ENCODE measurements at places on chromosomes 2 and 18.

- no peak for DNase-seq
Observed at GRCh38 chr2:100664021-100664755, 101.4 kb downstream of the PDCL3 start.

DNA sequence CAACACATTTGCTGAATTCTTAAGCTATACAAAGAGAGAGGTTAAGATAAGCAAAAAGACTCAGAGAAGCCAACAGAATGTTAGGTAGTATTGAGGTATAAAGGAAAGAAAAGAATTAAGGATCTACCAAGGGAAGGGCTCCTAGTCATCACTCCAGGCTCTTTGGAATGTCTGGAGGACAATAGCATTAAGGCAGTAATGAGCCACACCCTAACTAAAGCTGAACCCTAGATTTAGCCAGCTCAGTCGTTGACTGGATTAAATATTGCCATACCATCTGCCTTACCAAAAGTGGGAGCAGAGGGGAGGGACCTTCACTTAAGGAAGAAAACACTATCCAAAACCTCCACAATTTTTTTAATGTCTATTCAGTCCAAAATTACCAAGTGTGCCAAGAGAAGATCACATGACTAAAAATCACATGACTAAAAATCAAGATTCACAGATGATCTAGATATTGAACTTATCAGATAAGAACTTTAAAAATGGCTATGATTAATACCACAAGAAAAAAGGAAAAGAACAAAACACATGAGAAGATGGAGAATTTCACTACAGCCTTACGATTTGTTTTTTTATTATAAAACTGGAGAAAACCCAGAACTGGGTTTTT is 59.7 kb downstream of the EXOC6B start:
- no peak for DNase-seq

DNA sequence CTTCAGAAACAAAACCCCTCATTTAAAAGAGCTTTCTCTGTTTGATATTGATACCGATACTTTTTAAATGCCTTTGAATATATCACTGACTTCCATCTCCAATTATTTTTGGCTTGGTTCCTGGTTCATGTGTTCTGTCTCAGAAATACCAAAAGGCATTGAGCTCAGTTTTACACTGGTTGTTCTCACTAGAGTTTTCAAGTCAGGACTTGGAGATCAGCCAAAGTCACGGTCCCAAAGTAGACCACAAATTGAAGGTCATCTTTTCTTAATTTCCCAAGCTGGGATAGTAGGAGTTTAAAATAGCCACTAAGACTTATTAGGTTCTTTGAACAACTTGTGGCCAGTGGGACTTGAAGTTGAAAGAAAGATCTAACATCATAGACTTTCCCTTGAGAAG is 24.2 kb downstream of the DHRS9 start:
- DNase-seq: no peak

DNA sequence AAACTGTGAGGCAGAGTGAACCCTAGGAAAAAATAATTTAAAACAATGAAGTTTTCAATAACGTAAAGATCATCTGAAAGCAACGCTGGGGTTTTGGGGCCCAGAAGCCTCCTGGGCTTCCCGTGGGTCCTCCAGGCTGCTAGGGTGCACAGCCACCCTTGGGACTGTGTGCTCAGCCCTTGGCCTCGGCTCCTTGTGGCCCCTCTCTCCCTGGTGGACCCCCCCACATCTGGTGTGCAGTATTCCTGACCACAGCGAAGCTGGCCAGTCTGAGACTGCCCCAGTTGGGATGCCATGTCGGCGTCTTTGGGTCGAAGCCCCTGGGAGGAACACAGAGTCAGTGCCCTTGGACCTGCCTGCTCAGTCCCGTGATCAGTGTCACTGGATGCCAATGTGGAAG is 53.0 kb downstream of the ACKR3 start:
- DNase-seq: no peak

- no peak for DNase-seq
Observed at GRCh38 chr2:129058981-129059380, 740.3 kb upstream of the HS6ST1 start.

DNA sequence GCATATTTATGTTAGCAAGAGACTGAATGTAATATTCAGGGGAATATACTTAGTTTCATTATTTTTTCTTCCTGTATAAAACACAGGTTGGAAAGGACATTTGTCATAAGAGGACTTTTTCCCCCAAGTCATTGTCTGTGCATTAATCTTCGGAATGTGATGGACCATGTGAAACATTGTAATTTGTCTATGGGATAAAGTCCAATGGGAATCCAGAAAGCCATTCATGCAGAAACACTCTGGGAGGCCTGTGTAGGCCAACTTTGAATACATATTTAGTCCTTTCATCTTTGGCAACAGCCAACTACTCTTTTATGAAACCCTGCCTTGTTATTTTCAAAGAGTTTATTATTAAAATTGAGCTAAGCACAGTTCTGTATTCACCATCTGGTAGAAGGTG is 386.4 kb downstream of the PIK3C3 start:
- DNase-seq: no peak

GRCh38 chr2:61172671-61173070 is 10.7 kb downstream of the C2orf74 start:
- no peak for DNase-seq

GRCh38 chr2:24827321-24828237 is 34.4 kb downstream of the CENPO start:
- peak; percentile 87 for DNase-seq

GRCh38 chr2:134714228-134714627 is 4.6 kb downstream of the TMEM163 start:
- no peak for DNase-seq

GRCh38 chr18:50268022-50268747 is 1.9 kb upstream of the CFAP53 start:
- DNase-seq: peak; percentile 81

- DNase-seq: no peak
Observed at GRCh38 chr2:41720331-41721251, 327.2 kb upstream of the PKDCC start.

Data from neural progenitor cell (in vitro differentiated cells).